ENCODE measurements at places on chromosomes 1 and 21.
A peak's percentile ranks its signal among the peaks of the same experiment; 100 is the strongest.

DNA sequence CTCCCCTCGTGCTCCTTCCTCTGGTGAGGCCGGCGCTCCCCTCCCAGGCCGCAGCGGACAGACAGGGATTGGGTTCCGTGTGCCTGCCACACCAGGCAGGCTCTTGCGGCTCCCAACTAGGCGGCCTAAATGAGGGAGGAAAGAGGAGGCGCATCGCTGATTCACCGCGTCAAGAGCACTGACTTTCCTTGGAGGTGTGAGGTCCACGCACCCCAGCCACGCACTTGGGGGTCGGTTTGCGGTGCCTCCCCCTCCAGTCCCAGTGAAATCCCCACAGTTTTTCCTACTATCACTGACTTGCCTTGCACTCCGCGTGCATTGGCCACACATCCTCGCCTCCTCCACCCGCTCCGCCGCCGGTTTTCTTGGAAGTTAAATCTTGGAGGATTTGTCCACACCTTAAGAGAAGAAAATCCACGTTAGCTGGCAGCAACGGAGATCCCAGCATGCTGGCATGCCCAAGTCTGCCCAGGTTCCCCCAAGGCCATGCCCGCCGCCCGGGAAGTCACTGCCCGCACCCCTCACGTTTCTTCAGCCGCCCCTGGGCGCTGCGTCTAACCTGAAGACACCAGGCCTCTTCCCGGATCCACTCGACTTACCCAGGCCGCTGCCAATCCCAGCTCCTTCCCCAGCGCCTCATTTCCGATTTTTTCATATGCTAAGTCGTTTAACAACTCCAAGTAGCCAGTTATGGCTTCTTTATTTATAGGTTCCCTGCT, 1.1 kb upstream of the FOXD3 start:
- no peak for DNase-seq

DNA sequence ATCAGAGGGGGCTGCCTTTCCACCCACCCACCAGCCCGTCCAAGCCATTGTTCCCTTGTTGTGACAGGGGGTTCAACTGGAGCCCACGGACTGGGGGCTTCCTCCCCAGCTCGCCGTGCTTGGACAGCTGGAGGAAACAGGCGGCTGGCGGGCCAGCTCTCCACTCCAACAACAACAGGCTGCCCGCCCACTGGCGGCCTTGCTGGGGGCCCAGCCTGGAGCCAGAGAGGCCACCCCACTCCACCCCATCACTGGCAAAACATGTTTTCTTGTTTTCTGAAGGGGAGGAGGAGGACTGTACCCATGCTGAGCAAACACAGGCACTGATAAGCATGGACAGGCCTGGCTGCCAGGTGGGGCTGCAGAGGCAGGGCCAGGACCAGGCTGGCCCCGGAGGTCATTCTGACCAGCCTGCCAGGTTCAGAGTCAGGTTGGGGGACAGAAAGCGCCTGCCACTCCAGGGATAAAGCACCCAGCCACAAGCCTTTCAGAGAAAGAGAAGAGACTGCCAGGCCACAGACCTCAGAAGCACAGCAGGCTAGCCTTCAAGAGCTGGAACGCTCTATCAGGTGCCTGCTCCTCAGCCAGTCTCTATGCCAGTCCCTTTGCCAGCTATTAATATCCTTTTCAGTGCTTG, 32.8 kb downstream of the GJA4 start:
- DNase-seq = no peak

GRCh38 chr1:153792631-153793041, 17.4 kb downstream of the SLC27A3 start:
- DNase-seq = no peak

DNA sequence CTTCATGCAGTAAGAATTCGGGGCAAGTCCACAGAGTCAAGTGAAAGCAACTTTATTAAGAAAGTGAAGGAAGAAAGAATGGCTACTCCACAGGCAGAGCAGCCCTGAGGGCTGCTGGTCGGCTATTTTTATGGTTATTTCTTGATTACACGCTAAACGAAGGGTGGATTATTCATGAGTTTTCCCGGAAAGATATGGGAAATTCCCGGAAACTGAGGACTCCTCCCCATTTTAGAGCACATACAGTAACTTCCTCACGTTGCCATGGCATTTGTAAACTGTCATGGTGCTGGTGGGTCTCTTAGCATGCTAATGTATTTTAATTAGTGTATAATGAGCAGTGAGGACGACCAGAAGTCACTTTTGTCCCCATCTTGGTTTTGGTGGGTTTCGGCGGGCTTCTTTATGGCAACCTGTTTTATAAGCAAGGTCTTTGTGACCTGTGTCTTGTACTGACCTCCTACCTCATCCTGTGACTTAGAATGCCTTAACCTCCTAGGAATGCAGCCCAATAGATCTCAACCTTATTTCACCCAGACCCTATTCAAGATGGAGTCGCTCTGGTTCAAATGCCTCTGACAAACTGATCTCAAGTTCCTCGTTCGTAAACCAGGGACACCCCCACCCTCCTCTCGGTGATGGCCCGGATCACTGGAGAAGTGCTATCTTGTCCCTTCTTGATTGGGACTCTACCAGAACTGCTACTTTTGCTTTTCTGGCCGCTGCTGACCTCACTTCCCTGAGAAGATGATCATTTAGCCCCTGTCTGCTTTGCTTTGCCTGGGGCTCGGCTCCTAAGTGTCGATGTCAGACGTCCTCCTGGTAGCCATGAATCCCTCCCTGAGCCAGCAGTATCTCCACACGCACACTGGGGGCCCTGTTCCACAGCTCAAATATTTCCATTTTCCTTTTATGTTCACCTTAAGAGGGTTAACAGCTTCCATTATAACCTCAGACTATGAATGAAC, 48.8 kb downstream of the CLSTN1 start:
- DNase-seq = no peak

GRCh38 chr1:60073605-60074278, at the start of gene C1orf87:
Gene C1orf87 (minus strand): TSS chr1:60073770. CDS start chr1:60072643, 1,127 bp downstream.
- DNase-seq = peak; percentile 79

- no peak for DNase-seq
Observed at GRCh38 chr1:27577504-27578188, 26.3 kb downstream of the AHDC1 start.

DNA sequence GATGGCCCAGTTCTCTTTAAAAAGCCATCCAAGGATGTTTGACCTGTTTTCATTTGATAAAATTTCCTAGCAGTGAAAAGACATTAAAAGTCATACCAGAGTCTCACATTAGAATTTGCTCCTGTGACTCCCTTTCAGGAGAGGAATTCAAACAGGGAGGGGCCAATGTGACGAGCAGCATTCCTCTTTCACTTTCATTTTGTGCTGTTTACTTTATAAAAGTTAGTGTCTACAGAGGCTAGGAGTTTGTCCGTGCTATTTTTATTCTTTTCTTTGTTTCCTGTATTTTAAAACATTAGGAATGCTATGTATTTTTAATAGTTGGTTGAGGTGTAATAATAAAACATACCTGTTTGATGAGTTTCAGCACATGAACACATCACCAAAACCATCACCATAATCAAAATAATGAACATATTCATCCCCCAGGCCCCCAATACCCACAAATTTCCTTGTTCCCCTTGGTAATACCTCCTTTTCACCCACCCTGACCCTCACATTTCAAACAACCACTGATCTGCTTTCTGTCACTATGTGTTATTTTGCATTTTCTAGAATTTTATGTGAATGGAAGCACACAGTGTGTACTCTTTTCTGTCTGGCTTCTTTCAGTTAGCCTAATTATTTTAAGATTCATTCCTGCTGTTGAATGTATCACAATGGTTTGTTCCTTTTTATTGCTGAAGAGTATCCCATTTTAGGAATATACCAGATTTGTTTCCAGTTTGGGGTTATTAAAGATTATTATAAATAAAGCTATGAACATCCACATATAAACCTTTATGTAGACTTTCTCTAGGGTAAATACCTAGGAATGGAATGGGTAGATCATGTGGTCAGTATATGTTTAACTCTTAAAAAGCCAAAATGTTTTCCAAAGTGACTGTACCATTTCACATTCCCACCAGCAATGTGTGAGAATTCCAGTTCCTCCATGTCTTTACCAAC, 129.5 kb downstream of the TENT5C start:
- no peak for DNase-seq

GRCh38 chr1:91381844-91382243, 22.8 kb downstream of the HFM1 start:
- no peak for DNase-seq

GRCh38 chr1:211643324-211644212, 31.9 kb downstream of the NEK2 start:
- peak; percentile 59 for DNase-seq

DNA sequence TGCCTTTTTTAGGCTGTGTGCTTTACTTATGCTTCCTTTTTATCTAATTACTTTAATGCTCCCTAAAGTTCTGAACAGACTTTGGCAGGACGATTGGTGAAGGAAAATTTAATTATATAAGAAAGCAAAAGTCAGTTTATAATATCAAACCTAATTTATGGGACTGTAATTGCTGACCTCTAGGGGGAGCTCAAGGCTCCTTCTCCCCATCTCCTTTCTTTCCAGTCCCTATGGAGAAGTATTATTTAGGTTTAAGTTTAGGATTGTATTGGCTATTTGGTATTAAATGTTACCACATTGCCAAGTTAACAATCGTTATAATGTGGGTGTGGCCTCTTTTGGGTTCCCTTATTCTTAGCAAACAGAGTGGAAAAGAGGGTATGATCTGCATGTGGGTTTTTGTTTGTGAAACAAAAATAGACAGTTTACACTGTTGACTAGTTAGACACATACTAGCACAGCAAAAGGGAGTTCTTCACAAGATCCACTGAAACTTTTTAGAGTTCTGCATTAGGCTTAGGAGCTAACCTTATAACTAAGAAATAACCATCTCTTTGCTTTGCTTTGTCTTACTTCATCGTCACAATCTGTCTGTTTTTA, 48.2 kb upstream of the TNFSF4 start:
- peak; percentile 61 for DNase-seq
